NCI-H2081 (cell line): ENCODE measurements at places on chromosomes 7 and 10.

DNA sequence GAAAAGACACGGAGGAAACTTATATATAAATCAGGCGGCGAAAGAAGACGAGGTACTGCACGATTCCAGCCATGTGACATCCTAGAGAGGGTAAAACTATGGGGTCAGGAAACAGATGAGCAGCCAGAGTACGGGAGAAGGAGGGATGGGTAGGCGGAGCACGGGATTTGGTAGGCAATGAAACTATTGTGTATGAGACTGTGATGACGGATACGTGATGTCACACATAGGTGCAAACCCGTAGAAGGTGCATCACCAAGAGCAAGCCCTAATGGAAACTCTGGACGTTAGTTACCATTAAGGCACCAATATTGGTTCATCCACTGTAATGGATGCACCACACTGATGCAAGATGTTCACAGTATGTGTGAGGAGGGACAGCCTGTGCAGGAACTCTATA lies 93.8 kb upstream of the MGMT start:
- no peak for DNase-seq

DNA sequence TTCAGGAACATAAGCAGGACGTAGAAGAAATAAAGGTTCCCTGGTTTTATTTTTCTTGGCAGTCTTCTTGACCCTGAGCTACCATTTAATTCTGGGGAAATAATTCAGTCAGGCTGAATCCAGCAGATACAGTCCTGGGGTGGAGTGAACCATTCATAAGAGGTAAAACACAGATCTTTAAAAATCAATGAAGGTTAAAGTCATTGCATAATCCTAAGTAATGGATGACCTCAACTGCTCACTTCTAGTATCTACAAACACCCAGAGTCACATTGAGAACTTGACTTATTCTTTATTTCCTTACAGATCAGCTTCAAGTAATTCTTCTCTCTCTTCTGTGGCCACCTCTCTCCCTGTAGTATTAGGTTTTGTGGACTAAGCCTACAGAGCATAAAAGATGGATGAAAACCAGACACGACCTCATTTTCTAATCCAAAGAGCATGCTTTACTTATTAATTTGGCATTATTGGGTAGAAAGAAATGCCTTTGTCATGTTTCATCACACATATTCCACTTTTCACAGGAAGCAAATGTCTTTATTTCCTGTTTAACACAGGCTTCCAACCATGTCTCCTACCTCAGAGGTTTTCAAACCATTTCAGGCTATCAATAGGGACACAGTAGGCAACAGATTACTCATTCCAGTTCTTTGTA lies 182.3 kb upstream of the IMMP2L start:
- DNase-seq, result no peak

DNA sequence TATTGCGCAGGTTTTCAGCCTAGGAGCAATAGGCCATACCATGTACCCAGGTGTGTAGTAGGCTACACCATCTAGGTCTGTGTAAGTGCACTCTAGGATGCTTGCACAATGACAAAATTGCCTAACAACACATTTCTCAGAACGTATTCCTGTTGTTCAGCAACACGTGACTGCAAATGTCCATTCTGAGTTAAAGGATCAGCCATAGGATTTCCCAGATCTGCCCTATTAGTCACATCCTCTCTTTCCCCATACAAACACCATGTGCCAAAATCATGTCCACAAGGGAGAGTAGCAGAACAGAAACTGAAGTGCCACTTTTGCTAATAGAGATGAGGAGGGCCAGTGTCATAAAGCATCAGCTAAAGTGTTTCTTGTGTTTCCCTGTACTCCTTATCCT lies 42.6 kb upstream of the AMPH start:
- DNase-seq, result no peak

GRCh38 chr10:72171175-72171630 lies 44.6 kb upstream of the ANAPC16 start:
- DNase-seq, result no peak

GRCh38 chr7:2387897-2388636 lies 15.3 kb upstream of the CHST12 start:
- peak; percentile 33 for DNase-seq

GRCh38 chr7:132437730-132438129 lies 138.5 kb downstream of the PLXNA4 start:
- DNase-seq, result no peak

- no peak for DNase-seq
Observed at GRCh38 chr10:30309403-30309802, 39.7 kb downstream of the MTPAP start.

DNA sequence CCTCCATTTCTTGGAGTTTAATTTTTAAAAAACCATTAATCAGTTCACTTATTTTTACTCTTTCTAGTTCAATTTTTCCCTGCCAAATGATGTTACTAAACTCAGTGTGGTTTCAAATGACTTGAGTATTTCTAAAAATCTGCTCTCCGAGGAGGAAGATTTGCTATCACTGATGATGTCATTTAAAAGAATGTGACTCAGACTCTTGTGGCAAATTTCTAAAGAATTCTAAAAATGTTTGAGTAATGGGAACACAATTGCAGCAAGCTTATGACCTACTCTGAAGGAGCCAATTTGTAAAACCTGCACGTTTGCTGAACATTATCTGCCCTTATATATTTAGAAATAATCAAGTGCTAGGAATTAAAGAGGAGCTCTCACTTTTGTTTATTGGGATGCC lies 88.6 kb downstream of the SPAG6 start:
- DNase-seq, result no peak

GRCh38 chr10:13847201-13847631 lies 260.5 kb downstream of the PRPF18 start:
- no peak for DNase-seq

GRCh38 chr10:42734536-42734935 lies 48.1 kb upstream of the BMS1 start:
- no peak for DNase-seq

- no peak for DNase-seq
Observed at GRCh38 chr7:29611941-29612544, 48.4 kb downstream of the PRR15 start.

DNA sequence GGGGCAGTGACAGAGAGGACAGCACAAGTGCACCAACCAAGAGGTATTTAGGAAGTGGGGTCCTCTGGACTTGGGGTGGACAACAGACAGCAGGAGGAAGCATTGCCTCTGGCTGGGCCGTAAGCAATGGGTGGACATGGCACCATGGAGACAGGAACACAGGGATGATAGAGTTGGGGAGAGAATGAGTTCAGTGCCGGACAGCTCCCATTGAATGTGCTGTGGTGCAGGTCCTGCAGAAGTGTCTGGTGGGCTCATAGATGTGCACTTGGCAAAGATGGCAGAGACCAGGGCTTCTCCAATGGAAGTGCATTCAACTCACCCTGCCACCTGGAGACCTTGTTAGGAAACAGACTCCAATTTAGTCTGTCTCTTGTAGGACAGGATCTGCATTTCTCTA lies 341.5 kb upstream of the ZMIZ1 start:
- no peak for DNase-seq

DNA sequence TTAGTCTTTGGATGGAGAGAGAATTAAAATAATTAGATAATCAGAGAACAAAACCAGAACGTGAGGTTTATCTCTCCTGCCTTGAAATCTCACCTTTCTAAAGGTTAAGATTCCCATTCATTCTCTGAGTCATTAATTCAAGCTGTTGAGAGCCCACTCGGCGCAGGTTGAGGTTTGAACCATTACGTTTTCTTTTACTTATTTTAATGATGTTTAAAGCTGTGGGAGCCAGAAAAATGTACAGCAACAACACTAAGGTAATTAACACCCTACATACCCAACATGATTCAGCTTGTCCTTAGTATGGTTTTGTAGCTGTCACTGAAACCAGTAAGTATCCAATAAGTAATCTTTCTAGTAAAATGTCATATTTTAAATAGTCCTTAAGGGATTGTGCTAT lies 153.0 kb upstream of the ANK3 start:
- DNase-seq, result no peak

DNA sequence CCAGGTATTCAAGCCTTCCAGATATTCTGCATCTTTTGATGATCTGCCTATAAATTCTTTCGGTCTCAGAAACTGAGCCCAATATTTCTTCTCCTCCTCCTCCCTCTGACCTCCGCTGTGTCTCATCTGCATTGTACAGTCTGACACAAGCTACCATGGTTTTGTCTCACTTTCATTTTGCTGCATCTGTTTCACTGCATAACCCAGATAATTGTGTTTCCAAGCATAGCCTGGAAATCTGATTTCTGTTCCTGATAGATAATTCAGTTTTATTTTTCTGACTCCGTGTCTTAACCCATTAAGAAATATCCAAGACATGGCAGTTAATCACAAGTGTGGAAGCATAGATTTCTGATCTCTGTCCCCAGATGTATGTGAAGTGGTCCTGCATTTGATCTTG lies 374.2 kb upstream of the SEMA3A start:
- DNase-seq, result no peak

DNA sequence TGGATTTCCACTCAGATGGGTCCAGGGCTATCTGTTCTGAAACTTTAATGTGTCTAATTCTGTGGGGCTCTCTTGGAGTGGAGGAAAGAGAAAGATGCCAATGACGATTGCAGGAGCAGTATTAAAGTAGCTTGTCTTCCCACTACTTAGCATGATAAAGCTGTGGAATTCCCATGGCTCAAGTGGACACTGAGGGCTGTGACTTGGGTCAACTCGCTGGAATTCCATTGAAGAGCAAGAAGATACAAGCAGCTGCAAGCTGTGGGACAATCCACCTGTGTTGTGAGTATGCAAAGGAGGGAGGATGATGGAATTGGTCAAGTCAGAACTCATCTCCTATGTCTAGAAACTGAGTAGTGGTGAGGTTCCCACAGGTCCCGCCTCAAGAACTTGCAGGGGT lies 154.2 kb upstream of the MINDY3 start:
- DNase-seq, result no peak

GRCh38 chr10:52434734-52435133 lies 120.7 kb downstream of the DKK1 start:
- DNase-seq, result no peak

DNA sequence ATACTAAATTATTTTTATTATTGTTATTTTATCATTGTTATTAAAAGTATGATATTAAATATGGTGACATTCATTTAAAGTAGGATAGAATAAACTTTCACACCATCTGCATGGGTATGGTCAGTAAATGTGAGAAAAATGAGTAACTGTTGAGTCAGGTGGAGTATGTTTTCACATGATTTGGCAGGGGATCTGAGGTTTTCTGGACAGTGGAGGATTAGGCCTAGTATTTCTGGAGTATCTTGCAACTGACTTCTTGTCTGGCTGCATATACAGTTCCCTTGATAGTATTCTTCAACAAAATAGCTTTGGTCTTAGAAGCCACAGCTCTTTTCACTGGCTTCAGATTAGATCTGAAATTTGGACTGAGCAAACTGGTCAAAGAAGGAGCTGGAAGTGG lies 54.5 kb downstream of the GBF1 start:
- no peak for DNase-seq

DNA sequence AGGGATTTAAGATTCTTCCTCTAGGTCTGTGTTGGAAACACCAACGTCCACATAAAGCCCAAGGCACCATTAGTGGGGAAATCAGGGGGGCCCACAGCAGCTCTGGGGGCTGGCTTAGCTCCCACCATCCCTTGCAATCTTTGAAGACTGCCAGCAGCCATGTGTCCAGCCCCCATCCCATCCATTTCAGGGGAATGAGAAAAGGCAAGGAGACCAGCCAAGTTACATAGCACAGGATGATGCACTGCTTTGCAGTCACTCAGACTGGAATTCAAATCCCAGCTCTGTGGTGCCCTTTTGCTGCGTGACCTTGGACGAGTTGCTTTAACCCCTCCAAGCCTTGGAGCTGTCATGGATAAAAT lies 108.9 kb upstream of the ZMIZ1 start:
- DNase-seq, result no peak

DNA sequence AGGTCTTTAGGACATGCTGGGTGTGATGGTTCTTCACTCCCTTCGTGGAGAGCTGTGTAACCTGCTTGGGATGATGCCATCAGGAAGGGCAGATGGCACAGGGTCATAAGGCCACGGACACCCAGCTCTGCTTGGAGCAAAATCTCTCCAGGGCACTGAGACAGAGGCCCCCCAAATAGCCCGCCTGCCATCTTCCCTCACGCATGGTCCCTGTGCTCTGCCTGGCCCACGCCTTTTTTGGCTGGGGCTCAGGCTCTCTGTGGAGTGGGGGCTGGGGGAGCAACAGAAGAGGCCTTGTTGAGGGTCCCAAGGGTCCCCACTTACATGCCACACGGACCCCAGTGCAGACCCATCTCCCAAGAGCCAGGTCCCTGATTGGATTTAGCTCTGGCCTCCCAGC lies 93.3 kb upstream of the RET start:
- DNase-seq, result no peak

- no peak for DNase-seq
Observed at GRCh38 chr10:25842146-25842545, 91.9 kb upstream of the MYO3A start.

GRCh38 chr7:41544241-41544640 lies 158.6 kb downstream of the INHBA start:
- DNase-seq, result no peak

DNA sequence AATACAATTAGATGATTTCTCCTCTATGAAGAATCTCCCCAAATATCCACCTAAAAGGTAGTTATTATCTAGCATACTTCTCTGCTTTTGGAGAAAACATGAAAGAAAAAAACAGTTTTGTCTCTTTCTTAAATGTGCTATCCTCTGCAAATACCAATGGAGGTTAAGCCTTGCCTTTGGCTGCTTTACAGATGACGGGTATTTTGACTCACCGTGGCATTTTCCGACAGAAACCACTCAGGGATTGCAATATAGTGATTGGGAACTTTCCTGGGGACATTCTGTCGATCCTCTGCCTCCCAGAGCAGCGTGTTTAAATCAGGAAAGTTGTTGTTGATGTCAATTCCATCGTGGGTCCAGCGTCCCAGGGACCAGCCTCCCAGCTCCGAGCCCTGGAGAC lies 100.6 kb downstream of the GPR26 start:
- DNase-seq, result no peak

DNA sequence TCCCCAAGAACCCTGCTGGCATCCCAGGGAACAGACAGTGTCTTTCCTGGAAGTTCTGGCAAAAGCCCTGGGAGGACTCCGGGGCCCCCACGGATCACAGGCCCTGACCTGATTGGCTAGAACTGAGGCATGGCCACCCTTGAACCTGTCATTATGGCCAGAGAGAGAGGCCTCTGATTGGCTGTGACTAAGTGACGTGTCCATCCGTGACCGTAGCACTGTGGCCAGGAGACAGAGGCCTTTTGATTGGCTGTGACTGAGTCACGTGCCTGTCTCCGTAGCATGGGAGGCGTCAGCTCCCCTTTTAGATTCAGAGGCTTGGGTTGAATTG lies 163.8 kb downstream of the RGS10 start:
- no peak for DNase-seq

- DNase-seq, result no peak
Observed at GRCh38 chr10:11009471-11010308, 8.0 kb upstream of the CELF2 start.

DNA sequence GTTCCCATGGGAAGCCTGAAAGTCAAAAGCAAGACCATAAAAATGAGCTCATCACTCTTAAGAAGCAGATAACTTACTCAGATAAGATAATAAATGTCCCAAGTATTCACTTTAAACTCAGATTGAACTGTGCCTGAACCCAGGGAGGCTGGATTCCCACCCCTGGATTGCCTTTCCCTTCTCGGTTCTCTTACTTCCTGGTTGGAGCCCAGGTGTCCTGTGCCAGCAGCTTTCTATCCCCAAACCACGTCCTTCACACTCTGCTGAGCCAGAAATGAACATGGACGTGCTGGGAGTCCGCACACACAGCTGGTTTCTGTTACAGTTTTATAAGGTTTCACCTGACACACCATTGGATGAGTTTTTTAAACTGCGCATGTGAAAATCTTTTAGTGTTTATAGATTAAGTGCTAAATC lies 636.2 kb upstream of the IGFBP3 start:
- DNase-seq, result no peak
